ENCODE measurements at places on chromosomes 13 and 19. TPM values are rescaled to one million over a fixed set of nuclear protein-coding genes. Genes with fewer than 3 reads are reported as not detected.

SIGLEC8 gene
- polyA plus RNA-seq = not detected

MRPS12 gene
- polyA plus RNA-seq = 12.2 TPM

FUZ gene
- polyA plus RNA-seq = 26.2 TPM

PDCD2L gene
- 13.2 TPM for polyA plus RNA-seq

ZSCAN1 gene
- polyA plus RNA-seq = 3.2 TPM

ZNF763 gene
- polyA plus RNA-seq = 7.7 TPM

MAB21L1 gene
- 0.09 TPM for polyA plus RNA-seq

RXFP2 gene
- not detected for polyA plus RNA-seq

PDX1 gene
- polyA plus RNA-seq = not detected

SHISA2 gene
- polyA plus RNA-seq = 63.1 TPM

SCGB2B2 gene
- 1.3 TPM for polyA plus RNA-seq

PRODH2 gene
- polyA plus RNA-seq = 0.31 TPM

MPND gene
- polyA plus RNA-seq = 26.8 TPM

NOTCH3 gene
- polyA plus RNA-seq = 130 TPM

MYBPC2 gene
- polyA plus RNA-seq = 0.14 TPM

LIM2 gene
- not detected for polyA plus RNA-seq

STOML3 gene
- 2.9 TPM for polyA plus RNA-seq

WDR88 gene
- polyA plus RNA-seq = 1.2 TPM

SSC5D gene
- 4.6 TPM for polyA plus RNA-seq

PSG11 gene
- not detected for polyA plus RNA-seq

ZNF581 gene
- 24.2 TPM for polyA plus RNA-seq

WDR62 gene
- 4.2 TPM for polyA plus RNA-seq

IGFL2 gene
- polyA plus RNA-seq = 1.3 TPM

Measured in left lung (tissue), 14 donors.